ENCODE measurements at places on chromosomes 4 and X.

DNA sequence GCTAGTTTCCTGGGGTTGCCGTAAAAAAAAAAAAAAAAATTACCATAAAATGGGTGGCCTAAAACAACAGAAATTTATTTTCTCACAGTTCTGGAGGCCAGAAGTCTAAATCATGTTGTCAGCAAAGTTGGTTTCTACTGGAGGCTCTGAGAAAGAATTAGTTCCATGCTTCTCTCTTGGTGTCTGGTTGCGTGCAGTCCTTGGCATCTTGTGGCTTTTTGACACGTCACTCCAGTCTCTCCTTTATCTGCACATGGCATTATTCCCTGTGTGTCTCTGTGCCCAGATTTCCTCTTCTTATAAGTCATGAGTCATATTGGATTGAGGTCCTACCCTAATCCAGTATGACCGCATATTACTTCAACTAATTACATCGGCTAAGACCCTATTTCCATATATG lies 38.7 kb downstream of the SPATA4 start:
- no peak for DNase-seq

GRCh38 chrX:10833299-10834169 lies 213.1 kb upstream of the MID1 start:
- no peak for DNase-seq

DNA sequence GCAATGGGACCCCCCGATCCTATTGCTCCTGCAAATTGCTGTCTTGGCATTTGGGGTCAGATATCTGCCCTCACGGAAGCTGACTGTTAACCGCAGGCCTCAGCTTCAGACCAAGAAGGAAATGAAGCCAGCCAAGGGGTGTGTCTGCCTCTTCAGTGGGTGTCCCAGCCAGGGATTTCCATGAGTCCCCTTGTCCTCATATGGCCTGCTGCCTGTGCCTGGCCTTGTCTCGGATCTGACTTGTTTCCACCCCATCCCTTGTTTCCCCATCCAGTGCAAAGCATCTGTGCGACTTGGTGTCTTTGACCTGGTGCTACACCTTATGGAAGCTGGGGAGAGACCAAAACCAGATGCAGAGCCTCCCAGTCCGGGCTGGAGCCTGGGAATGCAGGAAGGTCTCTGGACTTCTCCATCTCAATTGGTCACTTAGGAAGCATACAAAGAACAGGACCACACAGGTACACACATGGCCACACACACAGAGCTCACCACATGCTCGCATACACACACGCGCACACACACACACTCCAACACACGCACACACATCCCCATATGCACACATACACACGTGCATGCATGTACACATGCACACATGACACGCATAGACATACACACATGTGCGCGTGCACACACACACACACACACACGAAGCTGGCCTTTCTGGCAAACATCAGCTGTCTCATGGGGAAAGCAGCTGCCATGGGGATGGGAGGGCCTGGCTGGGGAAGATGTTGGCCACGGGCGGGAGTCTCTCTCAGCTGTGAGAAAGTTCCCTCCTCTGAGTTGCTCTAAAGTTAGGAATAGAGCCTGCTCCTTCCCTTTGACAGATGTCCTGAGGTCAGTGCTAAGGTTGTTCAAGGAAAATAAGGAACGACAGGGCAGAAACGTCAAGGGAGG lies 65.5 kb downstream of the CRMP1 start:
- no peak for DNase-seq

GRCh38 chrX:132489578-132490419 lies 961 bp upstream of the MBNL3 start:
- DNase-seq, result no peak

GRCh38 chr4:16884673-16885460 lies 13.6 kb downstream of the LDB2 start:
- DNase-seq, result no peak

GRCh38 chr4:9781343-9782135 lies at the start of gene DRD5:
Gene DRD5, plus strand, starts transcription at chr4:9781634. Its CDS starts 396 bp downstream, at chr4:9782030.
- DNase-seq, result no peak

GRCh38 chr4:156660465-156660864 lies 311.1 kb downstream of the PDGFC start:
- no peak for DNase-seq

- no peak for DNase-seq
Observed at GRCh38 chr4:19187691-19188090, 1064.0 kb upstream of the SLIT2 start.

DNA sequence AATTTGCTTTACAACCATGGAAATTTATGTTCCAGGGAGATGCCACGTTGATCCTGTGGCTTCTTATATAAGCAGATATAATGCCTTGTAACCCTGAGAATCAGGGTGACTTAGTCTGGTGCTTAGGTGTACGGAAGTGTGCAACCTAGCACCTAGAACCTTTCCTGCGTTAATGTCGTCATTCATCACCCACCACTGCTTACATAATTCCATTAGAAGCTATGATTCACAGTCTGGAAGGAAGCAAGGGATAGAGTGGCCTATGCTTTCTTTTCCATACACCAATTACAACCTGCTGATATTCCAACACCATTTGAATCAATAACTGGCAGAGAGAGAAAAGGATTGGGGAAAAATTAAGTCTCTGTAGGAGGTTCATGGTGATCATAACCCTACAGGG lies 17.3 kb upstream of the CXCL8 start:
- no peak for DNase-seq

DNA sequence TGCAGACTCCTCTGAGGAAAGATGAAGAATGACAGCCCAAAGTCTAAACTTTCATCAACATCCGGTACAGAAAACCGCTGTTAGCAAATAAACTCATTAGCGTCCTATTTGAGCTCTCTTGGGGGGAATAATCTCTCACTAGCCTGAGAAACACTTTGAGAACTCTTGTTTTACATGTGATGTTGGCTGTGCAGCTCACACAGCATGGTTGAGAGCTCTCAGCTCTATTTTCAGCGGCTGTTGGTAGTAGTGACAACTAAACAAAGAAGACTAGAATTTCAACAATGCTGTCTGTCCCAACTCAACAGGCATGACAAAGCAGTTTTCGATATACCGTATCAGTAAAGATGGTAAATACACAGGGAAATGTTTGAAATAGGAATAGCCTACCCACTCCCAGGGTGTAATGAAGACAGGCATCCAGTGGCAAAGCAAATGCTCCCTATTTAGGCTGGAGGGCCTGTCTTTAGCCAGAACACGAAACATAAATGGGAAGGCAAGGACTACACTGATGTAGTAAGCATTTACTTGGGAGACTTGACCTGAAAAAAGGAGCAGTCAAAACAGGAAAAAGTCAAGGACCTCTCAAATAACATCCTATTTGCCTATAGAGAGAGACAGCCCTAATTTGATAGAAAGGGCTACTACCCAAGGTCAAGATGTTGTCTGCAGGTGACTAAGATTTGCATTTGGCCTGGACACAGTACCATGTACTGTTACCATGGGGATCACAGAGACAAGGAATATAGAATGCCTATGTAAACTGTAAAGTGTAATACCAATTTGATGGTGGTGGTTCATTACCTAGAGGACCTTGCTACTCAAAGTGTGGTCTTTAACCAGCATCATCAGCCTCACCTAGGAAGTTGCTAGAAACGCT lies 60.4 kb downstream of the PPEF2 start:
- no peak for DNase-seq

GRCh38 chr4:33411182-33411581 lies 2691.0 kb downstream of the PCDH7 start:
- no peak for DNase-seq

DNA sequence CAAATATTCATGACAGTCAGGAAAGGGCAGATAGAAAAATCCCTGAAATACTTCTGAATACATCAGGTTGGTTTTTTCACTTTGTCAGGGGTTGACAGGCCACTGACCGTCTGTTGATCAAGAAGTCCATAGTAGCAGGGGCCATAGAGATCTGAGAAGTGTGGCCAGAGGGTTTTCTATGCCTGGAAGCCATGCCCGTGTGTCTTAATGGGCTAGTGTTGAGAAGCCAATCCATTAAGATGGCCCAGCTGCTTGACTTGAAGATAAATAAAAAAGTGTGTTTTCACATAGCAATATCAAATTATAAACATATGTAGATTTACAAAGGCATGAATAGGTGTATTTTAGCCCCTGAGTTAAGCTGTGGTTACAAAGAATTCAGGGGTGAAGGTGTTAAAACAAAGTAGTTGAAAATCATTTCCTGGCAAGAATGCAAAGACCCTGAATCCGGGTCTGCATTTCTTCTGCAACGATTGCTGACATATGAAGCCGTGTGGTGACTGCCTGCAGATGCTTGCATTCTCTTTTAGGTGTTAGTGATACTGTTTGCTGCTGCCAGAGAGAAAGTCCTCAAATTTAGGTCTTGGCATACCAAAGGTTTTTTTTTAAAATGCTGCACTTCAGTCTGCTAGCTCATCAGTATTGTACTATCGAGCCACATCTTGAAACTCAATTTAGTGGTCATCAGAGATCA lies 9.3 kb upstream of the LIMCH1 start:
- no peak for DNase-seq
